ENCODE measurements at places on chromosomes 4 and X.

- DNase-seq, result no peak
Observed at GRCh38 chrX:48864210-48864609, 28.8 kb upstream of the PCSK1N start.

DNA sequence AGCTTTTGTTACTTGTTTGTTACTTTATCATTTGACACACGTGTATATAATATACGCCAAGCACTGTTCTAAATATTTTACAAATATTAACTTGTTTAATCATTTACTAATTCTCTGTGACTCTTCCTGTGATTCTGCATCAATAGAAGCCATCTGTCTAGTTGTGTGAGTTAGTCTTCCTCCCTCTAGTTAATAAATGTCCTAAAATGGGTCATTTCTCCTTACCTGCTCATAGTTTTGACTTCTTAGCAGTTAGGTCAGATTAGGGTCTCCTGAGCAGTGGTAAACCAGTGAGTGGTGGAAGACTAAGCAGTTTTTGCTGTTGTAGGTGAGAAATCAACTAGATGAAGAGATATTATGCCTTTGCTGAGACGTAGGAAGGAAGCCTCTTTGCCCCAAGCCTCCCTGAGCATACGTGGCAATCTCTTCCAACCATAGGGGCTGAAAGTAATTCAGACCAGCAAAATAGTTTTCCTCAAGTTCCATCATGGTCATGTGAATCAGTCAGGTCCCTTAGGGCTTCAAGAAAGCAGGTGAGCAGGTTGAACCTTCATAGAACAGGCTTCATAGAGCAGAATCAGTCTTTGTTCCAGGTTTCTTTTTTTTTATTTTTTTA, 38.7 kb upstream of the THOC2 start:
- no peak for DNase-seq

DNA sequence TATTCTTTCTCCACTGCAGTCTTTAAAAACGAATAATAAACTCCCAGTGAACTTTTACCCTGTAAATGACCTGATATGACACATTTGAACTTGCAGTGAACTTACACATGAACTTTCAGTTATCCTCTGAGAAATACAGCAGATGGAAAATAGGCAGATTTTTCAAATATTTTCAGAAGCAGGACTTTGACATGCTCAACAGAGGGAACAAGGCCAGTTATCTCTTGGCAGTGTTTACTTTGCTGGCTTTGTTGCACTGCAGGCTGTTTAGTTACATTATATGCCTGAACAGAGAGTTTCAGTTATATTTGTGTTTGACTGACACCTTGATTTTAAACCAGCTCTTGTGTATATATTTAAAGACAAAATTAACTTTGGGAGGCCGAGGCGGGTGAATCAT, 47.6 kb upstream of the FGG start:
- no peak for DNase-seq

GRCh38 chr4:71268166-71268565, 70.7 kb upstream of the SLC4A4 start:
- DNase-seq, result no peak

DNA sequence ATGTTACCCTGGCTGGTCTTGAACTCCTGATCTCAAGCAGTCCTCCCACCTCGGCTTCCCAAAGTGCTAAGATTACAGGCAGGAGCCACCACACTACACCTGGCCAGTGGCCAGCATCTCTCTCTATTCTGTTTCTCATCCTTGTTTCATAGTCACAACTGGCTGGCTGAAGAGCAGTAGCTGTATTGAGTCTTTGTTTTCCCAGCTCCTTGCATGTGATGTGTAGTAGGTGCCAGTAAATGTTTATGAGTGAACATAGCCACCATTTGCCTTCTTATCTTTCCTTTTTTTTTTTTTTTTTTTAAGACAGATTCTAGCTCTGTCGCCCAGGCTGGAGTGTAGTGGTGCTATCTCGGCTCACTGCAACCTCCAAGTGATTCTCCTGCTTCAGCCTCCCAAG, 23.6 kb downstream of the NUDT9 start:
- DNase-seq, result no peak

DNA sequence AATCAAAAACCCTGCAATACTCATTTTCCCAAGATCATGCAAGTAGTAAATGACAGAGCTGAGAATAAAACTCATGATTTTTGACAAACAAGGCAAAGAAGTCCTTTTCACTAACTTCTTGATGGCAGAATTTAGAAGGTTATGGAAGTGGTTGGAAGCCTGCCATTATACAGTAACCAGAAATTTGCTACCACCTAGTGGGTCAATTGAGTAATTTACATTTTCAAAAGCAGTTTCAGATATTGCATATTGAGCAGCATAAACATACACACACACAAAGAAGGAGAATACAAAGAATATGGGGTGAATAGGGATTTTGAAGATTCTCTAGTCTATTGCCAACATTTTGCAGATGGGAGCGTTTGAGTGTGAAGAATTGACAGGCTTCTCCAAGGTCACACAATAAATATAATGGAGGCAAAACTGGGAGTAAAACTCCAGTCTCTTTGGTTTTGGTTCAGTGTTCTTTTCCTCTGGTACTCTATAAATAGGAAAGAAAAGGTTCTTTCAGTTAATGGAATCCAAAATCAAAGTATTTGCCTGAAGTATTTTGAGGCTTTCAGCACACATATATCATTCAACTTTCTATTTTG, 70.2 kb downstream of the GC start:
- no peak for DNase-seq

GRCh38 chr4:54548098-54548620, 109.6 kb upstream of the KIT start:
- DNase-seq, result no peak

- no peak for DNase-seq
Observed at GRCh38 chr4:111905511-111905910, 239.7 kb upstream of the FAM241A start.

DNA sequence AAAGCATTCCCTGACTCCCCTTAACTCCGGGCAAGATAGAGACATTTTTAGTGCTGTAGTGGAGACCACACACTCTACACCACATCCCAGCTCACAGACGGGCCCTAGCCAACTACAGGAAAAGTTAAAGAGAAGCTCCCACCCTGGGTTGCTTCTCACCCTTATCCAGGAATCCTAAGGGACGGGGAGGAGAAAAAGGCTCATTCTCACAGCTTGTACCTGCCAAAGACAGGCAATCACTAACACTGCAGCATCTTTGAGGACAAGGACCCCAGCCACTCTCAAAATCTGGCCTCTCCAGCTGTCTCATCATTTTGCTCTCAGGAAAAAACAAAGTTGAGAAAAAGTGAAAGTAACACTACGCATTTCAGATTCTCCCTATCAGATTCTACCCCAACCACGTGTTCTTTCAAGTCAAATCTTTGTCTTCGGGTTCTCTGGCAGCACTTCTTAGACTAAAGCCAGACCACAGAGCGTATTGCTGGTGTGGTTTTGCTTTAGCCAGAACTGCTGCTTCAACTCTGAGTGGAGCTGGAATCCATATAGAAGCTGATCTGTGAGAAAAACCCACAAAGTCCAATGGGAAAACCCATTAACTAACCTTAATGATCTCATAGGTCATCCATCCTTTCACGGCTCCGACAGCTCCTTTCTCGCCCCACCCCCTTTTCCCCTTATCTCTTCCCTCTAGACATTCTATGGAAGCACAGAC, 605.9 kb upstream of the DIPK2B start:
- DNase-seq, result peak; percentile 31

DNA sequence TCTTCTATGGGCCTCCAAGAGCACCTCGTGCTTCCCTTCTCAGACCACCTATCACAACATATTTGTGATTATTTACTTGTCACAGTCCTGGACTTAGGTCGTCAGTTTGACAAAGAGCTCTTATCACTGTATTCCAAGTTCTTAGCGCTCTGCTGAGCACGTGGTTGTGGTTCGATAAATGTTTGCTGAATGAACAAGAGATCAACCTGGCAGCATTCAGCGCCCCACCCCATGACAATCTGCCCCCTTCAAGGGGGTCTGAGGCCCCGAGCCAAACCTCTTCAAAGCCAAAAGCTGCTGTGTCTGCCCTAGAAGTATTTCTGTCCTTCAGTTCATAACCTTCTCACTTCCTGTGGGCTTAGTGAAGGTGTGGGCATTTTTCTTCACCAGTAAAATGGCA, 15.0 kb downstream of the RPS4X start:
- no peak for DNase-seq

GRCh38 chr4:3301450-3302172, 8.8 kb downstream of the RGS12 start:
- DNase-seq, result peak; percentile 64

DNA sequence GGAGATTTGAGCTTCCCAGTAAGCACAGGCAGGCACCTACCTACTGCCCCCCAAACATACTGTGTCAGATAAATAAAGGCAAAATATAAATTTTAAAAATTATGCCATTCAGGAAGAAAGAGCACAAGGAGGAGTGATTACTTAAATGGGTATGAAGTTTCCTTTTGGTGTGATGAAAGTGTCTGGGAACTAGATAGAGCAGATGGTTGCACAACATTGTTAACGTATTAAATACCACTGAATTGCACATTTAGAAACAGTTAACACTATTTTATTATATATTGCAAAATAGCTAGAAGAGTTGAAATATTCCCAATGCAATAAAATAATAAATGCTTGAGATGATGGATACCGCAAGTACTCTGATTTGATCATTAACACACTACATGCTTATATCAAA, 374.7 kb upstream of the FGF13 start:
- DNase-seq, result no peak

DNA sequence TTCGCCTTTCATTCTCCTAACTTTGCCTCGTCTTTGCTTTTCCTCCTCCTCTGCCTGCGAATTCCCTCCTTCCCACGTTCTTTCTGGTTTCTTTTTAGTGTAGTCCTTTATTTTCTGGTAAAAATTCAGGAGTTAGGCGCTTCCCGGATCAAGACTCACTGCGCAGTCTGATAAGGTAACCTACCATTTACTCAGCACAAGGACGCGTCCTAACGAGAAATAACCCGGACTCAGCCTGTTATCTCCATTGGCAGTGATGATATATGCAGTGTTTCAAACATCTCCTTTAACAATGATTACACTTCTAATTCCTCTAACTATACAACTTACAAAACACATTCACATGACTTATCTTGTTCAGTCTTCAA, 357 bp upstream of the ETNPPL start:
- no peak for DNase-seq

- no peak for DNase-seq
Observed at GRCh38 chr4:155818639-155819038, 47.4 kb downstream of the ASIC5 start.

- DNase-seq, result no peak
Observed at GRCh38 chr4:78293348-78293747, 236.2 kb downstream of the FRAS1 start.

GRCh38 chr4:109495514-109495913, 61.9 kb downstream of the SEC24B start:
- no peak for DNase-seq

GRCh38 chrX:13540602-13541001, 28.8 kb upstream of the EGFL6 start:
- no peak for DNase-seq

DNA sequence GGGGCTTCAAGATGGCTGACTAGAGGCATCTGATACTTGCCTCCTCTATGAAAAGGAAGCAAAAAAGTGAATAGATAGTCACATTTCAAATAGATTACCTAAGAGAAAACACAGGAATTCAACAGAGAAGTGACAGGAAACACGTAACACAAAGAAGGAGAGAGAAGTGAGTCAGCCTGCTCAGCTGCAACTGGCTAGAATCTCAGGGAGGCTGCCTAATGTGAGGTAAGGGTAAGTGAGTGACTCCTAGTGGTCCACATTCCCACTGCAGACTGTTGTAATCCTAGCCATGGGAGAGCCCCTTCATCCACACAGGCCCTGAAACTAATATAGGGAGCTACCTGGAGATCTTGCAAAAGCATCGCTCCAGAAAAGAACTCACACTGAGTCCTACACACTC, 179.2 kb downstream of the SLC7A11 start:
- no peak for DNase-seq

DNA sequence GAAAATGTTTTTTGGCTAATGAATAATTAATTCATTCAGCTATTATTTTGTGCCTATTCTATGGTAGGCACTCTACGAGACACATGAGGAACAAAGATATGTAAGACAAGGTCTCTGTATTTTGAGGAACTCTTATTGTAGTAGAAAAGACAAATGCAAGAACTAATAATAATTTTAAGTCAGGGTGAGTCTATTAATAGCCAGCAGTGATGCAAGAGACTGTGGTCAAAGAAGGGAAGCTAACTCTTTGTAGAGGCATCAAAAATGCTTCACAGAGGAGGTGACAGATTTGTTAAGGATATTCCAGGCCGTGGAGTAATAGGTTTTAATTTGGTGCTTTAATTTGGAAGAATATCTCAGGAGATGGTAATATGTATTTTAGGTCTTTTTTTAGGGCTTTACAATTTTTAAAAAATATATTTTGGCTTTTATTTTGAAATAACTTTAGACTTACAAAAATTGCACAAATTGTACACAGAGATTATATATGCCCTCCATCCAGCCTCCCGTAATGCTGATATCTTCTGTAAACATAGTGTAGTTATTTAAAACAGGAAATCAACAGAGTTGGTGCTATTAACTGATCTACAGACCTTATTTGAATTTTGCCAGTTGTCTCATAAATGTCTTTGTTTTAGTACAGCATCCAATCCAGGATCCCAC, 48.1 kb downstream of the DCLK2 start:
- DNase-seq, result no peak

GRCh38 chr4:139884438-139884837, 218.8 kb downstream of the MGST2 start:
- no peak for DNase-seq

GRCh38 chr4:107701565-107701964, 18.5 kb downstream of the PAPSS1 start:
- no peak for DNase-seq

DNA sequence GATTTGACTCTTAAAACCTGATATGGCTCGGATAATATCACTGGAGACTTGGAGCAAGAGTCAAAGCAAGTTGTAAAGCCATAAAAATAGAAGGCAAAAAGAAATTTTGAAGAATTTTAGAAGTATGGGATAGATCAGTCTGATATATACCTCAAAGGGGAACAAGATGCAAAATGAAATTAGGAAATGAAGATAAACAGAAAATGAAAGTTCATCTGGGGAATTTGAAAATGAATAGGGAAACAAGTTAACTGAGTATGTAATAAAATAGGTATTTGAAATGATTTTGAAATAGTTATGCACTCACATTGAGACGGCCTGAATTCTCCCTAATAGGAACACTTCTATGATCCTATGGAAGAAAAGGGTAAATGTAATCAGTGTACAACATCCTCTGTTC, 5.7 kb downstream of the CYP2U1 start:
- no peak for DNase-seq

- no peak for DNase-seq
Observed at GRCh38 chrX:85037114-85037513, 33.4 kb downstream of the APOOL start.

GRCh38 chrX:153411255-153411987, at the start of gene ZFP92:
Gene ZFP92 (plus strand): TSS chrX:153411472. CDS start chrX:153418323, 6,851 bp downstream.
- DNase-seq, result no peak

All from T-helper 2 cell (primary cell).